KBM-7 (cell line): ENCODE measurements at places on chromosomes 4 and X.

DNA sequence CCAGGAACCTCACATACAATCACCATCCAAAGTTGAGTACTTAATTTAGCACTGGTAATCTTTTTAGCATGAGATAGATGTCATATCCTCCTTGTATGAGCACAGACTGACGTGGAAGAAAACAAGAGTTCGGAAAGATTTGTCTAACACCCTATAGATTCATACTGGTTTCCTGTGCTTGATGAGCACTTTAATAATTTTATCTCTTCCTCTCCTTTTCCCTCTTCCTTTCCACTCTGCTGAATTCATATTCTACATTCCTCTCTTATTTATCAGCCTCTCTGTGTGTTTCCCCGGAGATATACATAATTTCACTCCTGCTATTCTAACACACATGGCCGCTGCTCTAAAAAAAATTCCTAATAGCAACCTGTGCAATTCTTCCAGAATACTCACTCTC lies 273.9 kb downstream of the AFF2 start:
- DNase-seq = no peak

DNA sequence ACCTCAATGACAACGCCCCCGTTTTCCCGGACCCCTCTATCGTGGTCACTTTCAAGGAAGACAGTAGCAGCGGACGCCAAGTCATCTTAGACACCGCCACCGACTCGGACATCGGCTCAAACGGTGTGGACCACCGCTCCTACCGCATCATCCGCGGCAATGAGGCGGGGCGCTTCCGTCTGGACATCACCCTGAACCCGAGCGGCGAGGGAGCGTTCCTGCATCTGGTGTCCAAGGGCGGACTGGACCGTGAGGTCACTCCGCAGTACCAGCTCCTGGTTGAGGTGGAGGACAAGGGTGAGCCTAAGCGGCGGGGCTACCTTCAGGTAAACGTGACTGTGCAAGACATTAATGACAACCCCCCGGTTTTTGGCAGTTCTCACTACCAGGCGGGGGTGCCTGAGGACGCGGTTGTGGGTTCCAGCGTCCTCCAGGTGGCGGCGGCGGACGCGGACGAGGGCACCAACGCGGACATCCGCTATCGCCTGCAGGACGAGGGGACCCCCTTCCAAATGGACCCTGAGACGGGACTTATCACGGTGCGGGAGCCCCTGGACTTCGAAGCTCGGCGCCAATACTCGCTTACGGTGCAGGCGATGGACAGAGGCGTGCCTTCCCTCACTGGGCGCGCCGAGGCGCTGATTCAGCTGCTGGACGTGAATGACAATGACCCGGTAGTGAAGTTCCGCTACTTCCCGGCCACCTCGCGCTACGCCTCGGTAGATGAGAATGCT lies 2.2 kb downstream of the FAT4 start:
- DNase-seq = no peak

- peak; percentile 48 for DNase-seq
These were observed at the start of gene AFF2 for GRCh38 chrX:148500423-148501385. TSS of gene AFF2 (plus strand) at chrX:148500617. CDS start at chrX:148501098, 481 bp downstream.

DNA sequence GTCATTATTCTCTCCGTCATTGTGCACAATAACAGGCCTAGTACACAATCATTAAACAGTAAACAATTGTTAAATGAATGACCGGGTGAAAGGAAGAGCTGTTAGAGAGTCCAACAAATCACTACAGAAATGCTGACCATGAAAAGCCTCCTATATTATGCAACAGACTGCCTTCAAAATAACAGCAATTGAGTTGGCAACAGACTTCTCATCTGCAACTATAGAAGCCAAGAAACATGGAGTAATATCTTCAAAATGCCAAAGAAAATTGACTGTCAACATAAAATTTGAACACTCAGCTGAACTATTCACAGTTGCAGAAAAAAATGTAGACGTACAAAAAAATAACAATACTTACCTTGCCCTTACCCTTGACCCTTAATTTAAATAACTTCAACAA lies 26.2 kb downstream of the CHRNA9 start:
- DNase-seq = no peak

GRCh38 chr4:107780665-107781064 lies 44.1 kb upstream of the SGMS2 start:
- DNase-seq = peak; percentile 23

GRCh38 chr4:40992472-40993295 lies 221.7 kb downstream of the APBB2 start:
- DNase-seq = peak; percentile 32

DNA sequence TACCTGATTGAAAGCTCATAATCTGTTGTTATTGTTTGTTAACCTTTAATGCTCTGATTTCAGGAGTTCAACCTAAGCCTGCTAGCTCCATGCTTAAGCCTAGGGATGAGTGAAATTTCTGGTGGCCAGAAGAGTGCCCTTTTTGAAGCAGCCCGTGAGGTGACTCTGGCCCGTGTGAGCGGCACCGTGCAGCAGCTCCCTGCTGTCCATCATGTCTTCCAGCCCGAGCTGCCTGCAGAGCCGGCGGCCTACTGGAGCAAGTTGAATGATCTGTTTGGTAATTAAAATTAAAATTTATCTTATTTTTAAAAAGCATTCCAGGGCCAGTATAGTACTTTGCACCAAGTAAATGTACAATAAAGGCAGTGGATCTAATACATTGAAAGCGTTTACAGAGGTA lies 37.1 kb upstream of the MSANTD1 start:
- no peak for DNase-seq

- DNase-seq = no peak
These were observed 35.7 kb downstream of the APBB2 start for GRCh38 chr4:41178372-41179370.

DNA sequence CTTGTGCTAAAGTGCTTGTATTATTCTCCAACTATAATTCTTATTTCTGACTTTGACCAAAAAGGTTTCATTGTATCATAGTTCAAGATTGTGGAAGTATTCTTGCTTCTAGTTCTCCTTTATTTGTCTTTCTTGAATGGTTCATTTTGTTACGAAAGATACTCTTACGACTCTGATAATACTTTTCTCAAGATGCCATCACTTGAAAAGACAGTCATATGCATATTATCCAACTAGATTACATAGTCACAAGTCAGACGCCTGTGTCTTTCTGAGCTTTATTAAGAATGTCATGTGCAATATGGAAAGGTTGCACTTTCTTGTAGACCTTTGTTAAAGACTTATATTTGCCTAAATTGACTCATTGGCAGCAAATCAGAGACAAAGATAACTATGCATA lies 71.4 kb upstream of the HPGD start:
- no peak for DNase-seq
